Activated naive CD8-positive, alpha-beta T cell treated with anti-CD3 and anti-CD28 coated beads, Interleukin-2, amount 10 ng/mL, durations not matched to agents 7 days and 5 days (primary cell): ENCODE measurements at places on chromosomes 2 and 18. TPM values are rescaled to one million over a fixed set of nuclear protein-coding genes. Genes with fewer than 3 reads are reported as not detected.

- H3K4me3 ChIP-seq = no peak overlapping the region
- no peak for DNase-seq
- no peaks in the 10 kb centered on the region for H3K4me1 ChIP-seq
- no peaks in the 10 kb centered on the region for H3K36me3 ChIP-seq
These were observed 95.4 kb downstream of the BOD1L2 start for GRCh38 chr18:57242285-57242684.

- H3K27me3 ChIP-seq = peaks cover 13% of the 10 kb centered on the region
- no peak overlapping the region for H3K4me3 ChIP-seq
- DNase-seq = no peak
- H3K4me1 ChIP-seq = no peaks in the 10 kb centered on the region
These were observed 298.8 kb downstream of the SP3 start for GRCh38 chr2:173666171-173666888.

- H3K4me3 ChIP-seq = no peak overlapping the region
- peaks cover 21% of the 10 kb centered on the region for H3K27me3 ChIP-seq
- no peak for DNase-seq
- no peaks in the 10 kb centered on the region for H3K36me3 ChIP-seq
These were observed 142.3 kb downstream of the TMEM163 start for GRCh38 chr2:134576478-134576877.

DNA sequence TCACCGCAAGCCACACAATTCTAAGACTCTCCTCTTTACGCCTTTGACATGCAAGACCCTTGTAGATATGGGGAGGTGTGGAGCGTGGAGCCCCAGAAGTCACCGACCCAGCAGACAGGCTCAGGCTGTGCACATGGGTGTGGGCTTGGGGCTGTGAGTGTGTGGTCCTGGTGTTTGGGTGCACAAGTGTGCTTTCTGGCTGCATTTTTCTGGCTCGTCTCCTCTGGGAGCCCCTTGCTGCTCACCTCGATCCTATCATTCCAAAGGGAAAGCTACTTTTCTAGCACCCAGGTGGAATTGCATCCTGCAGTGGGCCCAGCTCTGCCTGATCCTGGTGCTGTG is 143.0 kb downstream of the ACOXL start:
- peaks cover 3% of the 10 kb centered on the region for H3K27me3 ChIP-seq
- no peak overlapping the region for H3K4me3 ChIP-seq
- peaks cover 37% of the 10 kb centered on the region for H3K4me1 ChIP-seq
- peaks cover 12% of the 10 kb centered on the region for H3K36me3 ChIP-seq
- no peak for DNase-seq
- H3K27ac ChIP-seq = no peak overlapping the region

DNA sequence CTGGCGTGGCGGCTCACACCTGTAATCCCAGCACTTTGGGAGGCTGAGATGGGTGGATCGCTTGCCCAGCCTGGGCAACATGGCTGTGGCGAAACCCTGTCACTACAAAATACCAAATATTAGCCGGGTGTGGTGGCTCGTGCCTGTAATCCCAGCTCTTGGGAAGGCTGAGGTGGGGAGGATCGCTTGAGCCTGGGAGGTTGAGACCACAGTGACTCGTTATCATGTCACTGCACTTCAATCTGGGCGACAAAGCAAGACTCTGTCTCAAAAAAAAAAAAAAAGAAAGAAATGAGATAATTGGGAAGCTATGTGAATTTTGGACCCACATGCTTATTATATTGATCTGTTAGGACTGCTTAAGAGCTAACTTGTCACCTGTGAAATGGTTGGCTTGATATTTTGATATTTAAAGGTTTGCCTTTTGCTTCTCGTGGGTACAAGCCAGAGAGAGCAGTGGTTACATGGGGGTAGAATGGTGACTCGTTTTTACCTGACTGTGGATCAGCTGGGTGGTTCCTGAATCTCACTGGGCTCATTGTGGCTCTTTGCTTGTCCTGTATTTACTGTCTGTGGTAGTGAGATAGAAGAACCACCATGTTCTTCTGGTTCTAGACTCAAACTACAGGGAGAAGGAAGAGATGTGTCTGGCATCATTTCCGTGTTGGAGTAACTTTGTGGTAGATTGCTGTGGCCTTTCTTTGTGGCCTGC is 28.9 kb downstream of the ZNF532 start:
- H3K36me3 ChIP-seq = peaks cover 3% of the 10 kb centered on the region
- no peak overlapping the region for H3K27ac ChIP-seq
- no peak overlapping the region for H3K4me3 ChIP-seq
- DNase-seq = no peak

DNA sequence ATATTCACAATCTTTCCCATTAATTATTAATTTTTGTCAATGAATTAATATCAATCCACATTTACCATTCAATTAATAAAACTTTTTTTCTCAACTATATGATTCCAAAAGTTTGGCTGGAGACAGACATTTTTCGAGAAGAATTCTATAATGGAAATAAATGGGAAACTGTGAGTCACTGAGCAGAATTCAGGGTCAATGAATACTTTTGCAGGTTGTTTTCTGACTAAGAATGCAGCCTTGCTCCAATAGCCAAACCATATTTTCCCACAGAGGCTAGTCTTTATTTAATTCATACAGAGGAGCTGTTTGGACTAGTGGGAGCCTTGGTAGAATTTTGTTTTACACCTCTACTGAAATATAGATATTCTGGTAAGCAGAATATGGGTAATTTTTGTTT is 82.3 kb downstream of the ARHGAP28 start:
- no peaks in the 10 kb centered on the region for H3K27me3 ChIP-seq
- H3K36me3 ChIP-seq = no peaks in the 10 kb centered on the region
- no peak for DNase-seq
- no peaks in the 10 kb centered on the region for H3K4me1 ChIP-seq
- no peak overlapping the region for H3K27ac ChIP-seq

GRCh38 chr2:8569332-8569930 is 112.4 kb upstream of the ID2 start:
- no peaks in the 10 kb centered on the region for H3K36me3 ChIP-seq
- H3K27ac ChIP-seq = no peak overlapping the region
- no peak overlapping the region for H3K4me3 ChIP-seq
- H3K4me1 ChIP-seq = peaks cover 6% of the 10 kb centered on the region

- no peaks in the 10 kb centered on the region for H3K4me1 ChIP-seq
- no peaks in the 10 kb centered on the region for H3K36me3 ChIP-seq
- H3K27ac ChIP-seq = no peak overlapping the region
- H3K27me3 ChIP-seq = no peaks in the 10 kb centered on the region
- H3K4me3 ChIP-seq = no peak overlapping the region
These were observed 402.3 kb downstream of the THSD7B start for GRCh38 chr2:137167651-137168050.

DNA sequence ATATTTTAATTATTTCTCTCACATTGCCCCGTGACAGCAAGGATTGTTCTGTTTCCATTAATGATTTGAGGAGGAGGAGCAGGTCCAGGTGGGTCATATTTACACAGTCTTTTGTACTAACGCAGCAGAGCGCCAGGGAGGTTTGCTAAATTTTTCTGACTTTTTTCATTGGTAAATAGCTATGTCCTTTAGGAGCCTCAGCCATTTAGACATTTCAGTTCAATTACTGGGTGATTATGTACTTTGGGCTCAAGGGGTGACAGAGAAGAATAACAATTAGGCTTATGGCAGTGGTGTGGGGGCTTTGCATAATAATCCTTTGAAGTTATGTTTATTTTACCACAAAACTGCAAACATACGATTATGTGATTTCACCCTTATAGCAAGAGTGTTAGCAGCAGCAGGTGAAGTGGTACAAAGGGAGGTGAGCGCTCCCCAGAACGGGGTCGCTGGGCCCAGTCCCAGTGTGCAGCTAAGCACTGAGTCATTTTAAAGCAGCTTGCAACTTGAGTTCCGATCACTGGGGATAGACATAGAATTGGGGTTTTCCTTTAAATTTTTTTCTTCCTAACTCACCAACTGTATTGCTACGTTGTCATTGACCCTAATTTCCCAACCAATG is 80.3 kb downstream of the TSHZ1 start:
- no peak overlapping the region for H3K27ac ChIP-seq
- H3K36me3 ChIP-seq = peaks cover 3% of the 10 kb centered on the region
- DNase-seq = no peak
- no peak overlapping the region for H3K4me3 ChIP-seq
- H3K4me1 ChIP-seq = no peaks in the 10 kb centered on the region

DNA sequence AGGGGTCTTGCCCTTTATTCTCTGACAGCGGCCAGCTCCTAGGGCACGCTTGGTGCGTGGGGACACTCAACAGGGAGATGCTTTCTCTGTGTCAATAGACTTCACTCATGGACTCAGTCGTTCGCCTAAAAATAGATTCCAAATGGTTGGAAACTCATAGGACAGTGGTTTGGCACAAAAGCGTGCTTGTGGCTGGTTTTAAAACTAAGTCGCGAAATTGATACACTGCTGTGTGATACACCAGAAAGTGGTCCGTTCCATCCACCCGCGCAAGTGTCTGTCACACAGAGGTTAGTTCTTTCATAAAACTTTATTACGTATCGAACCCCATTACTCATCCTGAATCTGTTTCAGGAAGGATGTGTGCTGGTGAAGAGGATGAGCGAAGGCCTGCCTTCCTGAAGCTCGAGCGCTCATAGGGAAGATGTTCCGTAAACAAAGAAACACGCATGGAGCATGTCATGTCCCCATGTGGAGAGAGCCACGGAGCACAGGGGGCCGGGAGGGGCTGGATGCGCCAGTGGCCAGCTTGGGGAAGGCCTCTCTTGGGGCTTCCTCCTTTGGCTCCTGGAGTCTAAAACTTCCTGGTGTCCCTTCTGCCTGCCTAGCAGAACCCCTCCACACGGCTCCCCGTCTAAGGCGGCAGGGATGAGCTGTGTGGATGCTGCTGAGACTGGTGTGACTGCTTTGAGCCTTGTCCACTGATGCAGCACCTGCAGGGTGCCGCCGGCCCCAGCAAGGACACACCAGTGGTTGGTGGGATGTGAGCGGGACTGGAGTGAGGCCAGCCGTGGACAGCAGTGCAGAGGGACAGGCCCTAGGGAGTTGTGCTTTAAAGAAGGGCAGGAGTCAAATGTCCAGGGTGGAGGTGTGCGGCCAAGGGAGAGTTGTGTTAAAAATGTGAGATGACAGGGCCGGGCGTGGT is 207.2 kb downstream of the GBX2 start:
- H3K27me3 ChIP-seq = peaks cover 6% of the 10 kb centered on the region
- no peaks in the 10 kb centered on the region for H3K36me3 ChIP-seq
- no peak for DNase-seq
- H3K4me1 ChIP-seq = no peaks in the 10 kb centered on the region
- no peak overlapping the region for H3K27ac ChIP-seq

DNA sequence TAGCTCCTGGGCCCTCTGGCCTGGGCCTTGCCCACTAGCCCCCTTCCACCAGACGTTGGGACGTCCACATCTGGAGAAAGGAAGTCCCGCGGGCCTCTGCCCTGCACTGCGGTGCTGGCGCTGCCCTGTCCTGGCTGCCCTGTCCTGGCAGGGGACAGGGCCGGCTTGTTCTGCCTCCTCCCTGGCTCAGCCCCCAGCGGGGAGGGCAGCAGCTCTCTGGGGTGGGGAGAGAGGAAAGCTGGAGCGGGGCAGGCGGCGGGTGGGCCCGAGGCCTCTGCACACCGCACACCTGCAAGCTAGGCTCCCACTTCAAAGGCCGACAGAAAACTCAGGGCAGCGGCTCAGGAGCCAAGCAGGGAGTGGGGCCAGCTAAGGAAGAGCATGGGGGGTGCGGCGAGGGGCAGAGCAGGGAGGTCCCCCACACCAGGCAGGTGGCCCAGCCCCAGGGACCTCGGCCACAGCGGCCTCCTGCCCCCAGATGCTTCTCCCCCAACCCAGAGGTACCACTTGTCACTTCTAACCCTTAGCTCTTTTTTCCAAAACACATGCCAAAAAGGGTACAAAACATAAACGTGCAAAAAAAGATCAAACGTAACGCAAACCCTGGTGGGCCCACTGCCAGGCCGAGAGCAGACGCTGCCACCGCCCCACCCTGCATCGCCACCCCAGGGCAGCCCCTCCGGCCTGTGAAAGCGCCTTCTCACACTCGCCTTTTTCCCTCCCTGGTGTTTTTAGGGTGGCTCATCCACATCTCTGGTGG is 13.5 kb downstream of the SNED1 start:
- no peaks in the 10 kb centered on the region for H3K36me3 ChIP-seq
- DNase-seq = peak; percentile 34
- H3K4me3 ChIP-seq = no peak overlapping the region
- peaks cover 16% of the 10 kb centered on the region for H3K4me1 ChIP-seq
- H3K27me3 ChIP-seq = no peaks in the 10 kb centered on the region

DNA sequence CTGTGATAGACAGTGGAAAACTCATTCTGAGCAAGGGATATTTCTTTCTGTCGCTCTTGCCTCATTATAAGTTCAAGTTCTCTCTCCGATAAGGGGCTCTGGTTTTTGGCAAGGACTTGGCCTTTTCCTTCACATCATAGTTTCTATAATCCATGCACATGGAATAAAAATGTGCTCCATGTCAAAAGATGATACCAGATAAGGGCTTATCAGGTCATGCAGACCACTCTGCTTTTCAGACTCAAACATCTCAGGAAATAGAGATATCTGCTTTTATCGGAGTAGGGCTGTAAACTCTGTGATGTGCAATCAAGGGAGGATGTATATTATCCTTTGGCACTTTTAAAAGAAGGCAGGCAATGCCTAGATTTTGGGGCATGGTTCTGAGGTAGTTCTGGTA is 45.0 kb upstream of the DARS1 start:
- H3K4me1 ChIP-seq = peaks cover 9% of the 10 kb centered on the region
- DNase-seq = no peak
- peaks cover 6% of the 10 kb centered on the region for H3K36me3 ChIP-seq
- no peak overlapping the region for H3K4me3 ChIP-seq
- no peaks in the 10 kb centered on the region for H3K27me3 ChIP-seq
- no peak overlapping the region for H3K27ac ChIP-seq

GRCh38 chr2:235054919-235055318 is 103.1 kb downstream of the SH3BP4 start:
- DNase-seq = no peak
- no peaks in the 10 kb centered on the region for H3K36me3 ChIP-seq
- H3K4me3 ChIP-seq = no peak overlapping the region
- peaks cover 3% of the 10 kb centered on the region for H3K4me1 ChIP-seq

- no peak for DNase-seq
- peaks cover 5% of the 10 kb centered on the region for H3K36me3 ChIP-seq
- H3K27ac ChIP-seq = no peak overlapping the region
These were observed 15.9 kb upstream of the ZBTB14 start for GRCh38 chr18:5311301-5311989.

DNA sequence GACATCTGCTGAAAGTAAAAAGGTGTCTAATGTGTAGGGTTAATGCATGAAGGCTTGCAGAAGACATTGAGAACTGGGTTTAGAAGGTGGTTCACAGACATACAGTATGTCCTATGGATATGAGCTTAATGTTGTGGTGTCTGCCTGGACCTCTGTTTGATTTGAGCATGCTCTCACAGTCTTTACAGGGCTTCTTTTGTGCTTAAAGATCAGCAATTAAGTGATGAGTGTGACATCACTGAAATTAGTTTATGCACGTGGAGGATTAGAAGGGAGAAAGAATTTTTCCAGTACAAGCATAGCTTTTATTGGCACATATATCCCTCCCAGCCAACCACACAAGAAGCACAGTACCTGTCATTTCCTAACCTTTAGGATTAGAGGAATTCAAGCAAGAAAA is 367.5 kb upstream of the RAB12 start:
- no peak overlapping the region for H3K27ac ChIP-seq
- no peaks in the 10 kb centered on the region for H3K36me3 ChIP-seq
- H3K4me3 ChIP-seq = no peak overlapping the region
- DNase-seq = no peak
- no peaks in the 10 kb centered on the region for H3K4me1 ChIP-seq
- H3K27me3 ChIP-seq = no peaks in the 10 kb centered on the region

GRCh38 chr18:68991286-68991685 is 193.4 kb downstream of the CCDC102B start:
- DNase-seq = no peak
- no peaks in the 10 kb centered on the region for H3K36me3 ChIP-seq
- no peaks in the 10 kb centered on the region for H3K4me1 ChIP-seq
- no peaks in the 10 kb centered on the region for H3K27me3 ChIP-seq
- H3K27ac ChIP-seq = no peak overlapping the region
- no peak overlapping the region for H3K4me3 ChIP-seq

LGALSL gene
- 0.43 TPM for total RNA-seq

RIT2 gene
- not detected for total RNA-seq

ZNF519 gene
- 21.7 TPM for total RNA-seq

KIF1A gene
- total RNA-seq = 2.0 TPM

CYS1 gene
- total RNA-seq = 0.11 TPM

COL4A4 gene
- not detected for total RNA-seq
